ENCODE measurements at places on chromosomes 3 and 15.

DNA sequence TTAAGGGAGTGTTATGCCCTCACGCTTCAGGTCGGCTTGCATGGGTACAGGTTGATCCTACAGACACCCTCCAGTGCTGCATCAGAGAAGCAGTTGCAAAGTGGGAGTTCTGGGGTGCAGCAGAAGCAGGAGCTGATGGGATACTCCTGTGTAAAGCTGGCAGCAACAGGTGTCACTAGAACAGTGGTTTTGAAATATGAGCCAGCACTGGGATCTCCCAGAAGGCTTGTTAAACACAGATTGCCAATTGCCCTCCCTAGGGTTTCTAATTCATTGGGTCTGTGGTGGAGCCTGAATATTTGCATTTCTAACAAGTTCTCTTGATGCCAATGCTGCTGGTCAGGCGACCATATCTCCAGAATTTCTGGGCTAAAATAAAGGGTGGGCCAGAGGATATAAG lies 350.4 kb downstream of the CLSTN2 start:
- DNase-seq, result no peak

GRCh38 chr3:169848741-169849140 lies 21.0 kb downstream of the LRRC31 start:
- peak; percentile 20 for DNase-seq

- DNase-seq, result no peak
These were observed 117.8 kb downstream of the WNT5A start for GRCh38 chr3:55369141-55369847.

DNA sequence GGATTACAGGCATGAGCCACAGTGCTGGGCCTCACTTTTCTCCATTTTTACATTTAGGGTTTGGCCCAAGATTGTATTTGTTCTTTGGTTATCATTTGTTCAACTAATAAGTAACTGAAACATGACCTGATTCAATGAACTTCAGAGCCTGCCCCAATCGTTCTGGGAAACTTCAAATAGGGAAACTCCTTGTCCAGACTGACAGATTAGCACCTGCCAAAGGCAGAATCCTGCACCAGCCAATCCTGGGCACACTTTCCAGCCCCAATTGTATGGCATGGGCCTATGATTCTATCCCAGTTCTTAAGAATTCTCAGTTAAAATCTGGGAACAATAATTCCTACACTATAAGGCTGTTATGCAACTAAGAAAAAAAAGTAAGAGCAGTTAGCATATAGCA lies 18.3 kb upstream of the RAB43 start:
- no peak for DNase-seq
